A549 (cell line): ENCODE measurements at places on chromosomes 13 and 19.

DNA sequence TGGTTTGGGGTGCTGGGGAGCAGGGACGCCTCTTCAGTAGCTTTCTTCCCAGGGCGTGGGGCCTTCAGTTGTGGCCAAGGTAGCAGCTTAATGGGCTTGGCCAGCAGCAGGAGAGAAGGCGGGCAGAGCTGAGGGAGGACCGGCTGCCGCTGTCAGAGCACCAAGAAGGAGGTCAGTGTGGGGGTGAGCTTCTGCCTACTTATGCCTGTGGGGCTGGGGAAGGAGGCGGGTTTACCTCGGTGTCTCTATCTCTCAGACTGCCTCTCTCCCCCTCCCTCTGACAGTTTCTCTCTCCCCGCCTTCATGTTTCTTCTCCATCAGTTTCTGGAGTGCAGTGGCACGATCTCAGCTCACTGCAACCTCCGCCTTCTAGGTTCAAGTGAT, at the start of gene CAPN12:
Gene CAPN12, minus strand, starts transcription at position 177 of the 384 bp plus-strand sequence. CDS start 309 bp downstream, outside the sequence.
- DNase-seq = no peak

DNA sequence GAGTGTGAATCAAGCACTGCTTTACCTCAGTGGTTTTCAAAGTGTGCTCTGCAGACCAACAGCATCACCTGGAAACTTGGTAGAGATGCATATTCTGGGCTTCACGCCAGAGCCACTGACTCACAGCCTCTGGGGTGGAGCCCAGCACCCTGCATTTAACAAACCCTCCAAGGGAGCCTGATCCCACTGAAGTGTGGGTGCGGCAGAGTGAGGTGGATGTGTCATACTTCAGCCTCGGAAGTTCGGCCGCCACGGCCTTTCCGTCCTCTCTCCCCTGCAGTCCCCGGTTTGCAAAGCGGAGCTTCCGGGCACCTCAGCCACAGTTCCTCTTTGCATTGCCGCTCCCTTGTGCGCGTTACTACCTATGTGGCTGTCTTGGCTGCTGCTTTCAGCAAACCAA, 33.3 kb upstream of the MICU2 start:
- DNase-seq = peak; percentile 50

GRCh38 chr19:49635530-49636232, 4.3 kb downstream of the RRAS start:
- DNase-seq = no peak

- no peak for DNase-seq
Observed at GRCh38 chr19:19420570-19421298, 15.3 kb downstream of the GATAD2A start.

GRCh38 chr19:19463348-19464117, 51.8 kb downstream of the TSSK6 start:
- no peak for DNase-seq

DNA sequence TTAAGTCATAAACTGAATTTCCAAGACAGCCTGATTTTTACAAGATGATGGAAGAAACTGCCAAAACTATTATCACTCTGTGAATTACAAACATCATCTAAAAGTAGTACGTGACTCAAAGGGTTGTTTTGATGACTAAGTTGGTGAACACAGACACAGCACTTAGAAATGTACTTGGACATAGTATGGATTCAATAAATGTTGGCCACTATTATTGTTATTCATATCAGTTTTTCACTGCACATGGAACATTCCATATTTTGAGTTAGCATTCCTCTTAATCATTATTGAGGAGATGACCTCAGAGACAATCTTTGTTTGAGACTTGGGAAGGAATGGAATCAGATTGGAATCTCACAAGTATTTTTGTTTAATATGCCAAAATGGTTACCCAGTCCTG, 172.9 kb downstream of the OXGR1 start:
- DNase-seq = no peak

DNA sequence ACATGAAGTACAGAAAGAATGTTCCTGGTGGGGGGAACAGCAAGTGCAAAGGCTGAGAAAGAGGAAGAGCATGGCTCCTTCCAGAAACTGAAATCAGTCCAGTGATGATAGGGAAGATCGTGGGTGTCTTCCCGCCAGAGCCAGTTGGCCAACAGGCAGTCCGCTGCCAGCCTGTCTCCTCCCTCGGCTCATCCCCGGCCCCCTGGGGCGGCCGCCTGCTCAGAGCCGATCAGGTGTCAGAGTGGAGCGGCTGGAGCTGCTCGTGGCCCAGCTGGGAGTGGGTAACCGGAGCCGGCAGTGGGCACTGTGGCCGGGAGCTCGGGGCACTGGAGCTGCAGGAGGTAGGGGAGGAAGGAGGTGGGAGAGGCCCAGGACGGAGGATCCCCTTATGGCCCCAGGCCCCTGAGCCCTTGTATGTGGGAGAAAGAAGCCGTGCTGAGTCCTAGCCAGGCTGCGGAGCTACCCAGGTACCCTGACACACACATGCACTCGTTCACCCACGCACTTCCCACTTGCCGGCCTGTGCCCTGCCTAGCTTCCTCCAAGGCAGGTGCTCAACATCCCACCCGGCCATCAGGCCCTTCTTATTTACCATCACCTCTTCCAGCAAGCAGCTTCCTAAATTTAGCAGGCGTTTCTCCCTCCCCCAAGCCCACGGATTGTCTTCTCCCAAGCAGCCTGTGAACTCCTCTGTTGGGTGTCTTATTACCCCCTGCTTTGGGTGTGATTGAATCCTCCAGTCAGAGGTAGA, 1.7 kb downstream of the ANKRD24 start:
- DNase-seq = no peak

DNA sequence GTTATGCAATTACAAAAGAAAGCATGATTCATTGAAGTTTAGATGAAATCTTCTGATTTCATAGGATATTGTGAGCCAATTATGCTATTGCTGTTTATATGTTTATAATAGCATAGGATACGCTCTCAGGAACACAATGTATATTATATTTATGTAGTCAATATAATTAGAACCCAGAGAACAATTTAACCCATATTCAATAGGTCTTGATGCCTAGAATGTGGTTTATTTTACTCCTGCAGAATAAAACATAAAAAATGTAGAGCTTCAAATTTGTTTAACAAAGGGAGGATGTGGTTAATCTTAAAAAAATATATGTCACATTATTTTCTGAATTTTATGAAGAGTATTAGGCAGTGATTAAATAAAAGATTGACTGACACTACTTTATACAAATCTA, 380.8 kb upstream of the SPRY2 start:
- no peak for DNase-seq

DNA sequence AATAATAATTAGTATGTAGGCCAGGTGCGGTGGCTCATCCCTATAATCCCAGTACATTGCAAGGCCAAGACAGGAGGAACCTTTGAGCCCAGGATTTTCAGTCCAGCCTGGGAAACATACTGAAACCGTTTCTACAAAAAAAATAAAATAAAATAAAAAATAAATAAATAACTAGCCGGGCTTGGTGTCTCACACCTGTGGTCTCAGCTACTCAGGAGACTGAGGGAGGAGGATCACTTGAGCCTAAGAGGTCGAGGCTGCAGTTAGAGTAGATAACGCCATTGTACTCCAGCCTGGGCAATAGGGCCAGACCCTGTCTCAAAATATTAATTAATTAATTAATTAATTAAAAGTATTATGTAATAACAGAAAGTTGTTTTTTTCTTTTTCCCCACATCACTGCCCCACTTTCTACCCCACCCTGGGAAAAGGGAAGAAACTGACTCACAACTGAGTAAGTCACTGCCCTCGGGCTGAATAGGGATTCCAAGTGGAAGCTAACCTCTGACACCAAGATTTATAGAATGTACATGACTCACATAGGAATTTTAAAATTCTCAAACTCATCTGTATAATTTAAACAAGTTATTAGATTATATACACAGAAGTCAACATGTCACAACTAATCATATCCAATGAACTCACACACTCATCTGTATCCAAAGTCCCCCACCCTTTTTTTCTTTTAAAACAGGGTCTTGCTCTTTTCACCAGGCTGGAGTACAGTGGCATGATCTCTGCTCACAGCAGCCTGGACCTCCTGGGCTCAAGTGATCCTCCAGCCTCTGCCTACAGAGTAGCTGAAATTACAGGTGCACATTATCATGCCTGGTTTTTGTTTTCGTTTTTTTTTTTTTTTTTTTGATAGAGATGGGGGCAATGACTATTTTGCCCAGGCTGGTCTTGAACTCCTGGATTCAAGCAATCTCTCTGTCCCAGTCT, 12.5 kb downstream of the ZNF611 start:
- no peak for DNase-seq

DNA sequence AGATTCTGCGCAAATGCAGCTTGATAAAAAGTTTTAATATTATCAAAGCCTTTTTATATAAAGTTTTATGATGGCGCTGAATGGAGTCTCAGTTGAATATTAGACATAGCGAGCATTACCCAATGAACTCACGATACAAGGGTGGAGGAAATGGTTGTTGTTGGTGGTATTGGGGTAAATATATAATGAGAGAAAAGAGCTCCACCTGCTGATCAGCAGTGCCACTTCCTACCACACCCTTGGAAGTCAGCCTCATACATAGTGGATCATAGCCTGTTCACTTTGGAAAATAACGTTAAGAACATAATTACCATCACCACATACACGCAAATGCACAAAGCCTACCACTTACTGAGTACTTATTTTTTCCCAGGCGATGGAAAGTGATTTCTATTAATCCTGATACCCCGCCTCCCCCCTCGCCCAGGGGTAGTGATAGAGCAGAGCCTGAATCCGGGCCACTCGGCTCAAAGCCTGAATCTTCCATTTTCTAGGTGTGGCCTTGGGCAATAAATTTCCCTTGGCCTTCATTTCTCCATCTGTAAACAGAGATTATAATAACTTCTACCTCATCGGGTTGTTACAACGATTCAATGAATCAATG, 358.3 kb downstream of the KLF5 start:
- DNase-seq = peak; percentile 5

- no peak for DNase-seq
Observed at GRCh38 chr19:55590617-55591016, 8.7 kb downstream of the FIZ1 start.

- no peak for DNase-seq
Observed at GRCh38 chr13:22944378-22944777, 236.4 kb upstream of the SGCG start.

GRCh38 chr13:74134777-74135325, 647 bp upstream of the KLF12 start:
- peak; percentile 48 for DNase-seq

DNA sequence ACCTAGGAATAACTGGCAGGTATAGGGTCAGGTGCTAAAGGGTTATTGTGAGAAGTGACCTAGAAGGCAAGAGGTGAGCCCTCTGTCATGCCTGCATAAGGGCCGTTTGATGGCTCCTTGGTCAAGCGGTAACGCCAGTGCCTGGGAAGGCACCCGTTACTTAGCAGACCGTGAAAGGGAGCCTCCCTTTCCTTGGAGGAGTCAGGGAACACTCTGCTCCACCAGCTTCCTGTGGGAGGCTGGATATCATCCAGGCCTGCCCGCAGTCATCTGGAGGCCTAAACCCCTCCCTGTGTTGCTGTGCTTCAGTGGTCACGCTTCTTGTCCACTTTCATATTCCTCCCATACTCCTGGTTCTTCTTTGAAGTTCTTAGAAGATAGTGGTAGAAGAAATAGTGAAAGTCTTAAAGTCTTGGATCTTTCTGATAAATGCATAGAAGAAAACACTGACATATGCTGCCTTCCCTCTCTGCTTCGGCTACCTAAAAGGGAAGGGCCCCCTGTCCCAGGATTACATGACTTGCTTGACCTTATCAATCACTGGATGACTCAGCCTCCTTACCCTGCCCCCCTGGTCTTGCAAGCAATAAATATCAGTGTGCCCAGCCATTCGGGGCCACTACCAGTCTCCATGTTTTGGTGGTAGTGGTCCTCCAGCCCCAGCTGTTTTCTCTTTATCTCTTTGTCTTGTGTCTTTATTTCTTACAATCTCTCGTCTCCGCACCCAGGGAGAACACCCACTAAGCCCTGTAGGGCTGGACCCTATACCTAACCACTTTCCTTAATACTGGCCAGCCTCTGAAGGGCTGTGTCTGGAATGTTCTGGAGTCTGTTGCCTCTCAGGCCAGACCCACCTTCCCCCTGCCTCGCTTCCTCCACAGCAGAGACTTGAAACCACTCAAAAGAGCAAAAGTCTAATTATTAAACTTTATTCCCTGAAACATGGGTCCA, 16.1 kb upstream of the ABCC4 start:
- DNase-seq = no peak

DNA sequence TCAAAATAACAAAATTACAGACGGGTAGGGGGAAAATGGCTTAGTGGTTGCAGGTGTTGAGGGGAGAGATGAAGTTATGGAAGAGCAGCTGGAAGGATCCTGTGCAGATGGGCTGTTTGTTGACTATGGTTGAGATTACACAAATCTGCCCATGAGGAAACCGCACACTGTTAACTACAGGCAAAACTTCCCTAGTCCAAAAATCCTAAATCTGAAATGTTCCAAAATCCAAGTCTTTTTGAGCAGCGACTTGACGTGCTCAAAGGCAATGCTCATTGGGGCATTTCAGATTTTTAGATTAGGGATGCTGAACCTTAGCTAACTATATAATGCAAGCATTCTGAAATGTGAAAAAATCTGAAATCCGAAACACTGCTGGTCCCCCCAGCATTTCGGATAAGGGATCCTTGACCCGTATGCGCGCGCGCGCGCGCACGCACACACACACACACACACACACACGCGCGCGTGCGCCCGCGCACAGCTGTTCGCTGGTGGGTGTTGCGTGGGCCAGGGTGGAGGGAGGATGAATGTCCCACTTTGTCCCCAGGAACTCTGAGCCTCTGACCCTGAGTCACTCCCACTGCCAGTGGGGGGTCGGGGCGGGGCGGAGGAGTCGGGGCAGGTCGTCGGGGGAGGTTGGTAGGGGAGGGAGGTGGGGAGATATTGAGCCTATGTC, 6.8 kb downstream of the F2RL3 start:
- DNase-seq = no peak

- no peak for DNase-seq
Observed at GRCh38 chr13:42275098-42275471, 3.1 kb downstream of the AKAP11 start.

GRCh38 chr13:41107104-41107571, 25.5 kb downstream of the KBTBD6 start:
- no peak for DNase-seq

DNA sequence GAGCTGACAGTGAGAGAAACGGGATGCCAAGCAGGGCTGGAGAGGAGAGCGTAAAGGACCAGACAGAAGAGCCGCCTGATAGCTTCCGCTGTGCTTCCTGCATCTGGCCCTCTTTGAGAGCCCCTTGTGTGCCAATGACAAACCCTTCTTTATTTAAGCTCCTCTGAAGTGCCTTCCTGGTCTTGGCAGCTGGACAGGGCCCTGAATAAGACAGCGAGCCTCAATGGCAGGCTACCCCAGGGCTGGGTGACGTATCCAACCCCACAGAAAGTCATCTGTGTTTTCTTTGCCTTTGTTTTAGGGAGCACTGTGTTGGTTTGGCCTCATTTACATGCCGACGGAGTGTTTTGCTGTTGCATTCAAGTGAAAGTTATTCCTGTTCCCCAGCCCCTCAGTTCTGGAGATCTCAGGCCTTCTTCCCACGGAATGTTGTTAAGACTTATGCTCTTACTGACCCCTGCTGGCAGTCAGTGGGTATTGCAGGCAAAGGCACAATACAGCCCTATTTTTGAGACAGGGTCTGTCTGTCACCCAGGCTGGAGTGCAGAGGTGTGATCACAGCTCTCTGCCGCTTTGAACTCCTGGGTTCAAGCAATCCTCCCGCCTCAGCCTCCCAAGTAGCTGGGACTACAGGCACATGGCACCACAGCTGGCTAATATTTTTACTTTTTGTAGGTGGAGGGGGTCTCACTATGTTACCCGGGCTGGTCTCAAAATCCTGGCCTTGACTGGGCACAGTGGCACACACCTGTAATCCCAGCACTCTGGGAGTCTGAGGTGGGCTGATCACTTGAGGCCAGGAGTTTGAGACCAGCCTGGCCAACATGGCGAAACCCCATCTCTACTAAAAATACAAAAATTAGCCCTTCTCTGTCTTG, 16.8 kb downstream of the CCL25 start:
- DNase-seq = no peak

GRCh38 chr13:73601708-73602107, 532.5 kb downstream of the KLF12 start:
- DNase-seq = no peak
